Femur (tissue), 1 donor: ENCODE measurements at places on chromosomes 3 and 15.

GRCh38 chr3:4163011-4163410 lies 140.2 kb upstream of the SETMAR start:
- DNase-seq, result no peak

GRCh38 chr15:43515741-43516140 lies 1.7 kb upstream of the MAP1A start:
- no peak for DNase-seq

GRCh38 chr3:49882166-49882565 lies 12.5 kb upstream of the CAMKV start:
- peak; percentile 79 for DNase-seq

DNA sequence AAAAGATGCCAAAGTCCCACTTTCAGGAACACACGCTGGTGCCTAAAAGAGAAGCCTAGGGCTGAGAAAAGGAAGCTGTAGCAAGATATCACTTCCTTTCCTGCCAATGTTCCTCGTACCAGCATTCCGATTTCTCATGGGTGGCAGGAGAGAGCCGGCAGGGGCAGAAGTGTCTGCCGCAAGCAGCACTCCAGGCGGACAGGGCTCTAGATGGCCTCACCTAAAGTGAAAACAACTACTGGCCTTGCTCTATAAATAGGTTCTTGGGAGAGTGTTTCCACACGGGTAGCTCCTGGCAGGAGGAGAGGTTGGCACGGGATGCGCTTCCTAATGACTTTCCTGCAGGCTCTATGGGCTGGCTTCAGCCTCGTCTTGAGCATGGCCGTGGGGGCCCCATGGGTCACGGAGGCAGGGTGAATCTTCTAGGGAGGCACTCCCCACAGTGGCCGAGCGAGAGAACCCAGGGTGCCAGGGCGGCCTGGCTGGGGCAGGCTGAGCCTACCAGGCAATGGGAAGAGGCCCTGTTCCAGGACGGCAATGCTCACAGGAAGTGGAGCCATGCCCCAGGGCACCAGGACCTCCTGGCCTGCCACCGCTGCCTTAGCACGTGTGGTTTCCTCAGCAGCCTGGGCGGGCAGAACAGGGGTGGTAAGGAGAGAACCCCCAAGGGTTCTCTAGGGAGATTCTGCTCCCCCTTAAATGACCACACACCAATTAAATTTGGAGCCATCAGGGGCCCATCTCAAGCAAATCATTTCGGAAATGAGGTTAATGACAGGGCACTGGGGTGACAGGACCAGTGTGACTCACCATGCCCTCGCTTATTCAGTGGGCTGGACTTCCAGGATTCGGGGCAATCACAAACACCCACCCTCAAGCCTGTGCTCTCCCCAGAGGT lies 14.6 kb upstream of the DUSP7 start:
- peak; percentile 82 for DNase-seq

DNA sequence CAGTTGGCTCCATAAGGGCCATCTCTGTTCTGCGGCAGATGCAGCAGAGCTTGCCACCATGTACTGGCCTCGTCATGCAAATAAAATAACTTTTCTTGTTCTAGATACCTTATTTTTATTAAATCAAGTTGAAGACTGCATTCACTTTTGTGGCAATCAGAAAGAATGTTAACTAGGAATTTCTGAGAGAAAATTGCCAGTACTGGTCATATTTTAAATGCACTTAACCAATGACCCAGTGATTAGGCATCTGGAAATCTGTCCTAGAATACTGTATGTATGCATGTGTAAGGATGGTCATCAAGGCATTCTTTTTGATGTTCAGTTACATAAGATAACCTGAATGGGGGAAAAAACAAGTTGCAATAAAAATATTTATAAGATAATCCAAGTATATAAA lies 34.2 kb upstream of the CSPG5 start:
- no peak for DNase-seq

GRCh38 chr15:97316362-97316761 lies 644.1 kb upstream of the ARRDC4 start:
- DNase-seq, result no peak

DNA sequence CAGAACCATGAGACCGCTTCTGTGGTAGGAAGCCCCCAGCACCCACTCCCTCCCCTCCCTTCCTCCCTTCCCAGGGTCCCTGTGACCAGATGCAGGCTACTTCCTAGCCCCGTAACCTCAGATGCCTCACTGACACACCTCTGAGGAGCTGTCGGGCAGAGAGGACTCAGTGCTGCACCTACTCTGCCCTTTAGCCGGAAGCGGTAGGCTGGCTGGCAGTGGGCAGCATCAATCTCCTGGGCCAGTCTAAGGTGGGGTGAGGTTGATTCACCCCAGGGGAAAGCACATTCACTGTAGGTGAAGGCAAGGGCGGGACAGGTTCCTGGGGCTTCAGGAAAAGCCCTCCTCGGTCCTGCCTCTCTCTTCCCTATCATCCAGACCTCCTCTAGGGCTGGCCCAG lies 19.1 kb downstream of the CSRNP1 start:
- no peak for DNase-seq

GRCh38 chr15:60656481-60656880 lies 177.5 kb upstream of the ICE2 start:
- no peak for DNase-seq

- no peak for DNase-seq
Observed at GRCh38 chr3:173902871-173903270, 505.3 kb downstream of the NLGN1 start.

- DNase-seq, result no peak
Observed at GRCh38 chr15:78342021-78342420, 1.9 kb downstream of the CRABP1 start.

DNA sequence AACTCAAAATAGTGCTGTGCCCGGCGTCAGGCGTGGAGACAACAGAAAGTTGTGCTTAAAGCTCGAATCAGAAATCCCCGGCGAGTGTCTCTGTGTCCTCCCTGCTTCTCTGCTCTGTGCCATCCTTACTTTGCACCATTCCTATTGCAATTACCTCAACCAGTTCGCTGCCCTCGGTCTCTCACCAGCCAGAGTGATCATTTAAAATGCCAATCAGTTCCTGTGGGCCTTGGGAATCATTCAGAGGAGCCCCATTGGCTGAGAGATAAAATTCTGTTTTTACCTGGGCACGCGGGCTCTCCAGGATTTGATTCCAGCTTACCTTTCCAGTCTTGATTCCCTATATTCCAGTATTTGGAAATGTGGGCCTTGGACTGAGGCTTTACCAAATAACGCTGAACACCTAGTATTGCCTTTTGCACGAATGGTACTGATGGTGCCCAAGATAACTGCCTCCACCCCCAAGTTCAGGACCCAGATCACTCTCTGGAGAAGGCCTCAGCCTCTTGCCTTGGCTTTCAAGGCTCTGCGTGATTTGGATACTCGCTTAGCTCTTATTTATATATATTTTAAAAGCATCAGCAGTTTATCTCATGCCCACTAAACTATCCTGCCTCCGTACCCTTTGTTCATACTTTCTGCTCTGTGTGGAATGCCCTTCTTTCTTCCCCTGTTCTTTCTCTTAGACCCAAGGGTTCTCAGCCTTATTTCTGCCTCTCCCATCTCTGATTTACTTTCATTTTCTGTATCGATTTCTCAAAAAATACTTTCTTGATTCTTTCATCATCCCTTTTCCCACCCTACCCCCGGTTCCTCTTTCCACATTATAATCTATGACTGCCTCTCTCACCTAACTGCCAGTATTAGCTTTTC lies 863 bp downstream of the PSMA4 start:
- no peak for DNase-seq
